ENCODE measurements at places on chromosomes 6 and 20.

GRCh38 chr6:144500892-144501291 is 215.8 kb downstream of the UTRN start:
- no peak for DNase-seq

DNA sequence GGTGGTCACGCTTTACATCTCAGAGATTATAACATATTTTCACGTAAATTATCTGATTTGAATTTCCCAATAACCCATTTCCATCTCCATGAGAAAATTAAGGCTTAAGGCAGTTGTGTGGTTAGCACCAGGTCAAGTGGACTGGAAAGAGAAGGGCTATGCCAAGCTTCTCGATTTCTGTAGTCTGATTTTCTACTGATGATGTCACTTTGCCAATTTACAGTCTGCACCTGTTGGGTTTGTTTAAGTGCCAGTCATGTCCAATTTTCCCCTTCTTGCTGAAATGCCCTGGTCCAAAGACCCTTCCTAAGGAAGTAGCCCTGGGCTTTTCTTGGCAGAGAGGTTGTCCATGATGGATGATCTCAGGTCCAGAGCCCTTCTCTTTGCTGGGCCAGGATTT is 562.3 kb upstream of the BTBD3 start:
- DNase-seq = no peak

DNA sequence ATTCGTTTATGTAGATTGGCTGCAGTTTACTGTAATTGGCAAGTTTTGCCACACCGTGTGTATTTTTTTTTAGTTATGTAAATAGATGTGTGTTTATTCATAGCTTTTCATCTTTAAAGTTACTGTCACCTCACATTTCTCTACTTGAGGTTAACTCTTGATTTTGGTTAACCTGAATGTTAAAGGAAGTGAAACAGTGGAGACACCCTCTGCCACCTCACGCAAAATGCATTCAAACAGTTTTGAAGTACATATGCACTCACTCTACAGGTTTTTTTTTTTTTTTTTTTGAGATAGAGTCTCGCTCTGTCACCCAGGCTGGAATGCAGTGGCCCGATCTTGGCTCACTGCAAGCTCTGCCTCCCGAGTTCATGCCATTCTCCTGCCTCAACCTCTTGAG is 17.7 kb downstream of the OR2A4 start:
- DNase-seq = peak; percentile 16

- DNase-seq = no peak
Measured at GRCh38 chr6:11532097-11532496, 5.5 kb upstream of the TMEM170B start.

DNA sequence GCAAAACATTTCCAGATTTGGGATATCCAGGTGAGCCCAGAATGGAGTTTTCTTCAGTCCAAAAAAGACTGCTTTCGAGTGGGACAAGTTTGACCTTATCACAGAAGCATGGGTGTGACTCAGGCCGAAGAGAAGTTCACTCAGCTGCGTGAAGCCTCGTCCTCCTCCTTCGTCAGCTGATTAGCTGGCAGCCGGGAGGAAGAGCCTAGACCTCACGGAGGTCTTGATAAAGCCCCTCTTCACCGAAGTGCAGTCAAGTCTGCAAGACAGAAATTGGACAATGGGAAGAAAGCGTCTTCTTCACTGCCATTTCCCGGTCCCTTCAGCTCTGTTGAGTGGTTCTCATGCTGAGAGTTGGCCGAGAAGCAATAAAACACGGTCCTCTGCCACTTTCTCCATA is 363.9 kb downstream of the TAF4 start:
- DNase-seq = no peak

- DNase-seq = peak; percentile 80
Measured at GRCh38 chr6:28281288-28282064, at the start of gene PGBD1. Gene PGBD1 (plus strand): TSS chr6:28281572. CDS start chr6:28283814, 2,242 bp downstream.

GRCh38 chr6:145214570-145214969 is 520.8 kb downstream of the EPM2A start:
- peak; percentile 53 for DNase-seq

DNA sequence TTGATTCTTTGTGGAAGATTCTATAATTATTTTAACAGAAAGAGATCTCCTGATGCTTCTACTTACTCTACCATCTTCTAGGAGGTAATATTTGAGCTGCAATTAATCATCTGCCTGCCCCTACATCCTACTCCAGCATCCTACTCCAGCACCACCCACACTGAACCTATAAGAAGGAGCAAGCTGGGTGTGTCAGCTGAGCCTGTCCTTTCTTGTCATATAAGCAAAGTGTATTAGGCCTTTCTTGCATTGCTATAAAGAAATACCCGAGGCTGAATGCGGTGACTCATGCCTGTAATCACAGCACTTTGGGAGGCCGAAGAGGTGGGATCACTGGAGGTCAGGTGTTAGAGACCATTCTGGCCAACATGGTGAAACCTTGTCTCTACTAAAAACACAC is 84.2 kb upstream of the ARG1 start:
- no peak for DNase-seq

DNA sequence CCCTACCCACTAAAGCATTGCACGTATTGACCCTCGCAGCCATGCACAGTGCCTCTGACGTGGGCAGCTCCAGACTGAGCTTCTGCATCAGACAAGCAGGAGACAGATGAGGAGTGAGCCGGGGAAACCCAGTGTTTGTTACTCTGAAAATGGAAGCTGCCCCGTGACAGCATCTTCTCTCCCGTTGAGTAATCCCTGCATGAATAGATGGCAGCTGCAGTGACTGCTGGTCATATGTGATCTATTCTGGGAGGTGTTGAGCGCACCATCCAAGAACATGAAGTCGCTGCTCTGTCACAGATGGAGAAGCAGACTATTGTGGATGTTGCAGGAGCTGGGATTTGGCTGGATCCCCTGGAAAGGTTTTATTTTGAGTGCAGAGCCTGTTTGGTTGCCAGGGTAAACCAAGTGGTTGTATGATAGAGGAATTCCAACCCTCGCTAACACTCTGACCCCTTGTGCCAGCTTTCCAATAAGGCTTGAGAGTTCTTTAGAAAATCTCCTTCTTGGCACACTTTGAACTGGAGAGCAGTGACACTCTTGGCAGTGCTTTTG is 242.2 kb downstream of the NRN1 start:
- DNase-seq = no peak

- no peak for DNase-seq
Measured at GRCh38 chr6:128380891-128381290, 139.5 kb downstream of the PTPRK start.

DNA sequence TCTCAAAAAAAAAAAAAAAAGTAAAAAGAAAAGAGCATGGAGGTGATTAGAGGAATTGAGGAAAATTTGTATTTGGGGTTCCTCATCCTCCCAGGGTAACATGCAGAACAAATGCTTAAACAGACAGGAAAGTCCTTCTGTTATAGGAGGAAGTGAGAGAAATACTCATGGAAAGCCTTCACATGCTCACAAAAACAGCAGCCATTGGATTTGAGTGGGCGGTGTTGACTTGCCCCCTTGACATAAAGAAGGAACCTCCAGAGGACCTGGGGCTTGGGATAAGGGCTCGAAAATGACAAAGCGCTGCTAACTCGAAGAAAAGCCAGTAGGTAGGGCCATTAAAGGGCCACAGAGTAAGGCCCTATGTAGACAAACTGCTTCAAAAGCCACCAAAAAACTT is 17.5 kb upstream of the SAMHD1 start:
- DNase-seq = no peak

GRCh38 chr6:53728570-53729194 is 63.1 kb upstream of the KLHL31 start:
- peak; percentile 76 for DNase-seq

GRCh38 chr20:5731753-5732366 is 18.3 kb upstream of the SHLD1 start:
- DNase-seq = no peak

DNA sequence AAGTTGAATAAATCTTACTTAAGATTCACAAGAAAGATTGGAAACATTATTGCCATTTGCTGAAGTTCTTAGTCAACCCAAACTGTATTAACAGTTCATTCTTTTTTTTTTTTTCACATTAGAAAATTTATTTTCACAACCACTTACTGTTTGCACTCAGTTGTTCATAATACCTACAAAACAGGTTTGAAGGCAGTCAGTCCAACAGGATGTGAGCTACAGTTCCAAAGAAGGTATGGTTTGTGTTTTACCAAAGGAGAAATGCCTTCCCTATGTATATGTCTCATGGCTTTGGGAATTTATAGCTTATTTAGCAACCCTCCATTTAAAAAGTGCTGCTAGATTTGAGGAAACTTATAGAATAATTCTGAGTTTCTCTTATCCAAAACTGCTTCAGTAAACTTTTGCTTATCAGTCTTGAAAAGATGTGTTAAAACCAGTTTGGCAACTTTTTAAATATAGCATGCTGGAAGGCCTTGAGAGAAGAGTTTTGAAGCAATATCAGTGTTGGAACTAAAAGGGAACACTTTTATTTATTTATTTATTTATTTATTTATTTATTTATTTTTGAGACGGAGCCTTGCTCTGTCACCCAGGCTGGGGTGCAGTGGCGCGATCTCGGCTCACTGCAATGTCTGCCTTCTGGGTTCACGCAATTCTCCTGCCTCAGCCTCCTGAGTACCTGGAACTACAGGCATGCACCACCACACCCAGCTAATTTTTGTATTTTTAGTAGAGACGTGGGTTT is 46.8 kb upstream of the RREB1 start:
- DNase-seq = peak; percentile 83

DNA sequence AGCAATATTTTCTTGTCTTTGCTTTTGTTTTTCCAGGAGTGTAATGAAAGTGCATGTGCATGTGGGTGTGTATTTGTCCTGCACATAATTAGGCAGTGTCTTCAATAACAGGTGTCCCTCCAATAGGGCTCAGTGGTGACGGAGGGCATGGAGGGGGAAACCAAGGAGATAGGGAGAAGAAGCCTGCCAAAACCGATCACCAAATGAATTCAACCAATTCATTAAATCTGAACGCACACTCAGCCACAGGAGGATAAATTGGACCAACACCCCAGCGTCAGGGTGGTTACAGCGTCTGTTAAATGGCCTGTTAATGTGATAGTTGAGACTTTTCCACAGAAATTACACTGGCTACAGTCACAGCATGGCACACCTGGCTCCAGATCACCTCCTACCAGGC is 527.6 kb downstream of the CD83 start:
- DNase-seq = no peak

DNA sequence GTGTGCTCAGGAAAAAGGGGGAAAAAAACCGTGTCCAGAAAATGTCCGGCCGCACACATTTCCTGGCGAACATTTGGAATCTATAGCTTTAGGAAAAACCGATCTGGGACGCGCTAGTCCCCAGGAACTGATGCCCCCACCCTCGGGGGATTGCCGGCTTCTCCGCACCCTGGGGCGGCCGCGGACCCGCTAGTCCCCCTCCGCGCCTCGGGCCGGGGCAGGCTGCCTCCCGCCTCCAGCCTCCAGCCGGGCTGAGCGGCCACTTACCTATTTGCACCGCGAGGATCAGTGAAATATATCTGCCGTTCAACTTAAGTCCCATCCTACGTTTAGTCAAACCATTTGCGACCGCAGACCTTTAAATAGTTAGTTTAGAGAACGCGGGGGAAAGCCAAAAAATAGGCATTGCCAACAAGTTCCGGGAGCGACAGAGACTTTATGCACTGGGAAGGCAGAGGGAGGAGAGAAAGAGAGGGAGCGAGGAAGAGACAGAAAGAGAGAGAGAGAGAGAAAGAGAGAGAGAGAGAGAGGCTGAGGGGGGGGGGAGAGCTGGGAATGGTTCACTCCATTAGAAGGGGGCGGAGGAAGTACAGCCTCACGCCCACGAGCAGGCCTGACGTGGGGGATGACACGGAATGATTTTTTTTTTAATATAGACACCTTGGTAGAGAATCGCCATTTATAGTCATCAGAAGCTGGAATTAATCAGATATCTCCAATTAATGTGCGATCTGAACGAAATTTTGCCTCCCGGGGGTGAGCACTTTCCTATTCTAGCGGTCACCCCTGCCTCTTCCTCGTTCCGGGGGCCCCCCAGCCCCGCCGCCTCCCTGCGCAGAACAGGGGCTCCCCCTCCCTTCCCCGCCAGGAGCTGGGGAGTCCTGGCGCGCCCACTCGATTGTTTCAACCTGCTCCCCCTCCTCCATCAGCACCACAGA is at the start of gene NRN1:
NRN1 (minus strand) TSS at position 498 of the 938 bp plus-strand sequence; CDS start at position 322, 176 bp downstream.
- DNase-seq = no peak
